ENCODE measurements at places on chromosomes 6 and 20.

DNA sequence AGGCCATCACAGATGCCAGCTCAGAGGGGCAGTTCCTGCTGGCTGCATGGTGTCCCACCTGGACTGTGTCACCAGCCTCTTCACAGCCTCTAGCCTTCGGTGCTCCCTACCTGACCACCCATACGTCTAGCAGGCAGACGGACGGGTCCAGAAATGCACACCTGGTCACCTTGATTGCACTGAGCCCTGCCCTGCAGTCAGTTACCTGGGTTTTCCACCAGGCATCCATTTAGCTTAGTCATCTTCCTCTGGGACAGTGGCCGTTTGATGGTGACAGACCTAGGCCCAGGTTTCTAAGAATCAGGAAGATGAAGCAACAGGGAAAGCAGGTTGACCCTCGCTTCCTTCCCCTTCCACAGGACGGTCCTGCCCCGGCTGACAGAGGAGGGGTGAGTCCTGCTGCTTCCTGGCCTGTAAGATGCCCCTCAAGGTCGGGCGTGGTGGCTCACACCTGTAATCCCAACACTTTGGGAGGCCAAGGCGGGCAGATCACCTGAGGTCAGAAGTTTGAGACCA lies 9.8 kb upstream of the BPI start:
- no peak for DNase-seq

DNA sequence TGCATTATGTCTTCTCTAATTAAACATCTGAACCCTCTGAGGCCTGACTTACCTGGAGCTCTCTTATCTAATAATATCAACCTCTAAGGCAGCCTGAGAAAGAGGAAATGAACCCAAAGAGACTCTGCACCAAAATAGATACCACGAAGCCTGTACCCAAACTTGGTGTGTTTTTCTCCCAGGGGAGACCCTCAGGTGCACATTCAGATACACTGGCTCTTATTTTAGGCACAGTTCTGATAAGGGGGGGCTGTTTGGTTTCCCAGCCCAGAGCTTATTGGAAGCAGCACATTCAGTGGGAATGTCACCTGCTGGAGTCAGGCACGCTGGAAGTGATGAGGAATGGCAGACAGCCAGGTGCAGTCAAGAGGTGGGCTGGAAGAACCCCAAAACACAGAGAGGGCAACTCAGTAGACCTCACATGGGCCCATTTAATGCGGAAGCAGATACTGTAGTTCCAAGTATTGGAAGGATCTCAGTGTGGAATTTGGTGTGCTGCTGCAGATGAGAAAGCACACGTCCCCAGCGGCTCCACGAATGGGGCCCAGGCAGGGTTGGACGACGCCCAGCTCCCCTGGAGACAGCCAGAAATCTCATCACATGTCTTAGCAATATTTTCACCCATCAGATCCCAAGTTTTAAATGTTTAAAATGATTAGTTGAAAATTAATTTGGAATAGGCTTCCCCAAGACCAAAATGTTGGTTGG lies 9.7 kb upstream of the CCR6 start:
- no peak for DNase-seq

- DNase-seq: no peak
Observed at GRCh38 chr20:4141291-4142240, 126.2 kb upstream of the RNF24 start.

- DNase-seq: no peak
Observed at GRCh38 chr6:156111913-156112312, 656.3 kb upstream of the NOX3 start.
